ENCODE measurements at places on chromosomes 12 and 14.

GRCh38 chr14:45039390-45039789 is 44.5 kb upstream of the PRPF39 start:
- no peak for DNase-seq

GRCh38 chr14:98227000-98227726 is 1044.8 kb downstream of the BCL11B start:
- DNase-seq = peak; percentile 92

- DNase-seq = no peak
These were observed 254.8 kb downstream of the PDZRN4 start for GRCh38 chr12:41442896-41443295.

DNA sequence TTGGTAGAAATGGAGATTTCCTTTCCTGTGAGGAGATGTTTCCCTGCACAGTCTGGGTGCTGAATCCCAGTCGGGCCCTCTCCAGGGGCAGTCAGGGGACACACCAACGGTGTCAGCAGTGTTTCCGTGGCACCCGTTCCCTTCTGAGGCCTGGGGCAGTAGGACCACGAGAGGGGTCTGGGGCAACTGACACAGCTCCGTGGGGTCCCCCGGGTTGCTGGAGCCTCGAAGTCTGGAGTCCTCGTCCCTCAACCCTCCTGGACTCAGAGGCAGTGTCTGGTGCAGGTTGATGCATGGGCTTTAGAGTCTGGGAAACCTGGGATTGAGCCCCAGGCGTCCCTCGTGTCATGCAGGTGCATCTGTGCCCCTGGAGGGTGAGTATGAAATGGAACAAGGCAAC is 327.3 kb downstream of the ADGRD1 start:
- no peak for DNase-seq

DNA sequence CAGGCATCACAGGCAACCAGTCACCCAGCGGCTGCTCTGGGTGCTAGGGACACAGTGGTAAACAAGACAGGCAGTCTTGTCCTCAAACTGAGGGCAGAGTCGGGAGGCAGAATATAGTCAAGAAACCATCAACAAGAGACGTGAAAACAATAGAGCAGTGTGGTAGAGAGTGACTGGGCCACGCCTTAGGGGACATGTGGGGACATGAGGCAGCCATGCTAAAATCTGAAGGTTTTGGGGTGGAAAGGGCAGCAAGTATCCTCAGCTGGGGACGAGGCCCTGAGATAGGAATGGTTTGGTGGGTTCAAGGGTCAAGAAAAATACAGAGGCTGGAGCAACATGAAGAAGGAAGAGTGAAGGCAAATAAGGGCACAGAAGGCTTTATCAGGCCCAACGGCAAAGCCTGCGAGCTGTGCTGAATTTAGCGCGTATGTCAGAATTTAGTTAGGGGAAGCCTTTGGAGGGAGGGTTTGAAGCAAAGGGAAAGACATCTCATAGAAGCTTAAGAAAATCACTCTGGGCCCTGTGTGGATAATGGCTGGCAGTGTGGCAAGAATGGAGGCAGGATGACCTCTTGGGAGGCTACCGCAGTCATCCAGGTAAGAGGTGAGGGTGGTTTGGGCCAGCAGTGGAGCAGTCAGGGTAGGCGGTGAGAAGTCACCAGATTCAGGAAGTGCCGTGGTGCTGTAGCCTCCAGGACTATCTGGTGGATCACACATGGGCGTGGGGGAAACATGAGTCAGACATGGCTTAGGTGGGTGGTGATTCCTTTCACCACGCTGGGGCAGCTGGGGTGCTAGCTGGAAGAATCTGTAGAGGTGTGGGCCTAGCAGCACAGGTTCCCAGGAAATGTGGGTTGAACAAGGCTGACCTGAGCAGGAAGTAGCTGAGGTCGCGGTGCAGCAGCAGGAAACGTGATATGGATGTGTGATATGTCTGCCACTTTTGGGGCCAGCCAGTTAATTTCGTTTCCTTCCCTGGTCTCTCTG is 3.0 kb downstream of the EVL start:
- no peak for DNase-seq

GRCh38 chr12:43973385-43973784 is 137.5 kb downstream of the TMEM117 start:
- peak; percentile 76 for DNase-seq

DNA sequence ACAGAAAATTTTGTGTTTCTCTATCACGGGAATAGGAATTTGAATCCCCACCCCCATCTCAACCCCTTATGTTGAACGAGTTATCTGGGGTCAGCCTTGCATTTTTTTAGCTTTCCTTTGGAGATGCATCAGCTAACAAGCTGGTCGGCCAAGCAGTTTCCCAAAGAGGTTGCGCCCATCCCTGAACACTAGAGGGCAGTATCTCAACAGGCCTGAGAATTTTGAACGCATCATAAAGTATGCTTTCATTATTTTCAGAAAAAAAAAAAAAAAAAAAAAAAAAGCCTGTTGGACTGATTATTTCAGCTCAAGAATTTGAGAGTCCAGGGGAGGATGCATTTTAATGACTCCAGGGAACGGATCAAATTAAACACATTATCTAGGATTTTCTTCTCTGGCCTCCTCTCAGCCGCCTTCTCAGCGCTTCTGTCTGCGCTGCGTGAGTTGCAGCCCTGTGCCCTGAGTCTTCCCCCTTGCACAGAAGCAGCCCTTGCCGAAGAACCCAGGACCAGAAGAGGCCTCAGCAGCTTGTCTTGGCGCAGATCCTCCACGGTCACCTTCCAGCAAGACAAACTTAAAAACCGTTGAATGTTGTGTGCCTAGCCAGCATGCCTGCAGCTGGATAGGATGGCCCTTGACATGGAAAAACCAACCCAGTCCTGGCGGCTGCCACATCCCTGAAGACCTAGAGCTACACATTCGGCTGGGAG is 76.6 kb upstream of the GZMB start:
- peak; percentile 38 for DNase-seq

DNA sequence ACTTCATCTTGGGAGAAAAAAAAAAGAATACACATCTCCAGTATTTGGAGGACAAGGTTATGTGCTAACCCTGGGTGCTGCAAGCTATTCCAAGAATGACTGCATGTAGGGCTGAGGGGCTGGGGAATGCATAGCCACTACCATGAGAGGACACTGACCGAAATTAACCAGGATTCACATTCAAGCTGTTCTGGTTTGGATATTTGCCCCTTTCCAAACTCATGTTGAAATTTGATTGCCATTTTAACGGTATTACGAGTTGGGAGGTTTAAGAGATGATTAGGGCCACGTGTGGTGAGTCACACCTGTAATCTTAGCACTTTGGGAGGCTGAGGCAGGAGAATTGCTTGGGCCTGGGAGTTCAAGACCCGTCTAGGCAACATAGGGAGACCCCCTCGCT is 18.5 kb upstream of the MARK3 start:
- no peak for DNase-seq

DNA sequence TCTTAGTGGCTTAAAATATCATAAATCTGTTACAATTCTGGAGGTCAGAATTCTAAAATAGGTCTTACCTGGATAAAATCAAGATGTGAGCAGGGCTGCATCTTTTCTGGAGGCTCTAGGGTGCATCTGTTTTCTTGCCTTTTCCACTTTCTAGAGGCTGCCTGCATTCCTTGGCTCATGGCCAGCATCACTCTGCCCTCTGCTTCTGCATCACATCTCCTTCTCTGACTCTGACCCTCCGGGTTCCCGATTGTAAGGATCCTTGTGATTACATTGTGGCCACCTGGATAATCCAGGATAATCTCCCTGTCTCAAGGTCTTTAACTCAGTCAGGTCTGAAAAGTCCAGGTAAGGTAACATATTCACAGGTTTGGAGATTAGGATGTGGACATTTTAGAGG is 11.0 kb upstream of the BMP4 start:
- DNase-seq = no peak

GRCh38 chr12:23555180-23555824 is 394.2 kb downstream of the SOX5 start:
- DNase-seq = no peak

GRCh38 chr12:49108958-49109404 is 1.7 kb downstream of the LMBR1L start:
- DNase-seq = no peak

All from MM.1S (cell line).